ENCODE measurements at places on chromosomes 7 and 10. TPM values are rescaled to one million over a fixed set of nuclear protein-coding genes. Genes with fewer than 3 reads are reported as not detected.

DNA sequence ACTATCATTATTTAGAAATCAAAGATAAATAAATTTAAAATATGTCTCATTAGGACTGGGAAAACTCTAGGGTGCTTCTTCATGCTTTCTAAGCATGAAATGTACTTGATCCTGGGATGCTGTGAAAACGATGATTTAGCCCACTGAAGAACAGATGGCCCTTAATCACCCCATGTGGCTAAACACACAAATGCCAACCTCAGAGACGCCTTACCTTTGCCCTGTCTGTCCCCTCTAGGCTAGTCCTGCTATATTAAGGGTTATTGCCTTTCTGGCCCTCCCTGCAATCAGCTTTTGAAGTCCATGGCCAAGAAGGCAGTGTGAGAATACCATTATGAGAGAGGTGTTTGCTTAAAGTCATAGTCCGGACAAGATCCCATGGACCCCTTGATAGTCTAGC, 217.2 kb downstream of the TWIST1 start:
- DNase-seq: no peak

The EIF4EBP2 gene
- total RNA-seq: 30.9 TPM

The DHTKD1 gene
- 46.9 TPM for total RNA-seq

- DNase-seq: no peak
Measured at GRCh38 chr7:156625580-156625979, 15.0 kb upstream of the RNF32 start.

The IFIT3 gene
- 12.8 TPM for total RNA-seq

GRCh38 chr7:118836933-118837332, 612.4 kb downstream of the ANKRD7 start:
- no peak for DNase-seq

GRCh38 chr7:22730921-22731654, 4.1 kb downstream of the IL6 start:
- peak; percentile 96 for DNase-seq

DNA sequence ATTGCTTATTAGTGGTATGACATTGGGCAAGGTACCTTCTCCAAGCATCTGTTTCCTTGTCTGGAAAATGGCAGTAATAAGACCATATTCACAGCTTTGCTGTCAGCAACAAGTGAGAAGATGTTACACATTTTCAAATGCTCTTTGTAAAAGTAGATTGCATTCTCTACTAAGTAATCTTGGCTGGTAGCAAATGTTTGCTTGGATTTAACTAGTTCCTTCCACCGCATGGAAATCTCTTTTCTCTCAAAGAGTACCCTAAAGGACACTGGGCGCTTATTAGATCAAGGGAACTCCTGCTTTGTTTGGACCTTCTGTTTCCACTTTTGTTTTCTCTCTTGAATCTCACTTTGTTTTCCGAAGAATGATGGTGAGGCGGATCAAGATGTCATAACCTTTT, 185.2 kb upstream of the BMPER start:
- no peak for DNase-seq

- DNase-seq: no peak
Measured at GRCh38 chr7:132464740-132465139, 111.5 kb downstream of the PLXNA4 start.

DNA sequence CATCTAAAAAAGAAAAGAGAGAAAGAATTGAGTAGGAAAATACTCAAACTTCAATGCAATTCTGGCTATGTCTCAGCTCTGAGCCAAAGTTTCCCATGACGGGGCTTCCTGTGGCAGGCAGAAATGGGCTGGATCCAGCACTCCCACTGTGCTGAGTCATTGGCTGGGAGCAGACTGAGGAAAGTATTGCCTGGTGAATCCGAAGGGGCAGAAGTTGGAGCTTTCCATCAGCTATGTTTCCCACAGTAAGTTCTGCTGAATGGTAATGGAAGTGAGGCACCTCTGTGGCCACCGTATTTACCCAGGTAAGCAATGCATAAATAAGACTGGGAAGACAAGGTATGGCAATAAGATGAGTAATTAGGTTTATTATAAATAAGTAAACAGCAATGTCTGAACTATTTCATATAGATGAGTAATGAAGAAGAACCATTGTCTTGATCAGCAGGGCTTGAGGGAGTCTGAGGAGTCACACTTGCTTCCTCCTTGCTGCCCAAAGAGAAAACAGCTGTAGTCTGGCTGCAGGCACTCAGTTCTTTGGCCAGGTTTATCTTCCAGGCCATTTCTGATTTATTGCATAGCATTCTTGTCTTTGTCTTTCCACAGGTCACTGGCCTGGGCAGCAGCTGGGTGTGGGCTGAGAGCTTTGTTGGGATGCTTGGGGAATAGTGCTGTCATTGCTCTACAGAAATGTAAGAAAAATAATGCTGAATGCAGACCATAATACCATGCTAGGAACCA, 255.3 kb downstream of the DNAJB9 start:
- peak; percentile 83 for DNase-seq

GRCh38 chr7:85554236-85555178, 367.7 kb upstream of the SEMA3D start:
- DNase-seq: peak; percentile 99

DNA sequence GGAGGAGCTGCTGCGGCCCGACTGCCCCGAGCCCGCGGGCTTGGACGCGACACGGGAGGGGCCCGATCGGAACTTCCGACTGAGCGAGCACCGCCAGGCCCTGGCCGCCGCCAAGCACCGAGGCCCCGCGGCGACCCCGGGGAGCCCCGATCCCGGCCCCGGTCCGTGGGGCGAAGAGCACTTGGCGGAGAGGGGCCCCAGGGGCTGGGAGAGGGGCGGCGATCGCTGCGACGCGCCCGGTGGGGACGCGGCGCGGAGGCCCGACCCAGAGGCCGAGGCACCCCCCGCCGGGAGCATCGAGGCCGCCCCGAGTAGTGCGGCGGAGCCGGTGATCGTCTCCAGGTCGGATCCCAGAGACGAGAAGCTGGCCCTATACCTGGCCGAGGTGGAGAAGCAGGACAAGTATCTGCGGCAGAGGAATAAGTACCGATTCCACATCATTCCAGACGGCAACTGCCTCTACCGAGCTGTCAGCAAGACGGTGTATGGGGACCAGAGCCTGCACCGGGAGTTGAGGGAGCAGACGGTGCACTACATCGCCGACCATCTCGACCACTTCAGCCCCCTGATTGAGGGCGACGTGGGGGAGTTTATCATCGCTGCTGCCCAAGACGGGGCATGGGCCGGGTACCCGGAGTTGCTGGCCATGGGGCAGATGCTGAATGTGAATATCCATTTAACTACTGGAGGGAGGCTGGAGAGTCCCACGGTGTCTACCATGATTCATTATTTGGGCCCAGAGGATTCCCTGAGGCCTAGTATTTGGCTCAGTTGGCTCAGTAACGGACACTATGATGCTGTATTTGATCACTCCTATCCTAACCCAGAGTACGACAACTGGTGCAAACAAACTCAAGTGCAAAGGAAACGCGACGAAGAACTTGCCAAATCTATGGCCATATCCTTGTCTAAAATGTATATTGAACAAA, 1.4 kb downstream of the OTUD1 start:
- DNase-seq: no peak

DNA sequence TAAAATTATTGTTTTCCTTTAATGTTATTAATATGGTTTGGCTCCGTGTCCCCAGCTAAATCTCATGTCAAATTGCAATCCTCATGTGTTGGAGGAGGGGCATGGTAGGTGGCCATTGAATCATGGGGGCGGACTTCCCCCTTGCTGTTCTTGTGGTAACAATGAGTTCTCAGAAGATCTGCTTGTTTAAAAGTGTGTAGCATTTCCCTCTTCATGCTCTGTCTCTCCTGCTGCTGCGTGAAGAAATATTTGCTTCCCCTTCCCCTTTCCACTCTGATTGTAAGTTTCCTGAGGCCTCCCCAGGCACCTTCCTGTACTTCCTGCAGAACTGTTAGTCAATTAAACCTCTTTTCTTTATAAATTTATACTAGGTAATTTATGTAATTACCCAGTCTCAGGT, 27.5 kb downstream of the VIM start:
- DNase-seq: no peak

The ZNF777 gene
- total RNA-seq: 12.3 TPM

All from renal cortical epithelial cell (primary cell).